Stimulated activated CD4-positive, alpha-beta T cell treated with anti-CD3 and anti-CD28 coated beads, Interleukin-1b, Interleukin-23, amount 100 ng/mL, for 1 hour (primary cell): ENCODE measurements at places on chromosomes 16 and 17.

GRCh38 chr16:49462362-49462988 is 88.9 kb downstream of the C16orf78 start:
- DNase-seq, result no peak

DNA sequence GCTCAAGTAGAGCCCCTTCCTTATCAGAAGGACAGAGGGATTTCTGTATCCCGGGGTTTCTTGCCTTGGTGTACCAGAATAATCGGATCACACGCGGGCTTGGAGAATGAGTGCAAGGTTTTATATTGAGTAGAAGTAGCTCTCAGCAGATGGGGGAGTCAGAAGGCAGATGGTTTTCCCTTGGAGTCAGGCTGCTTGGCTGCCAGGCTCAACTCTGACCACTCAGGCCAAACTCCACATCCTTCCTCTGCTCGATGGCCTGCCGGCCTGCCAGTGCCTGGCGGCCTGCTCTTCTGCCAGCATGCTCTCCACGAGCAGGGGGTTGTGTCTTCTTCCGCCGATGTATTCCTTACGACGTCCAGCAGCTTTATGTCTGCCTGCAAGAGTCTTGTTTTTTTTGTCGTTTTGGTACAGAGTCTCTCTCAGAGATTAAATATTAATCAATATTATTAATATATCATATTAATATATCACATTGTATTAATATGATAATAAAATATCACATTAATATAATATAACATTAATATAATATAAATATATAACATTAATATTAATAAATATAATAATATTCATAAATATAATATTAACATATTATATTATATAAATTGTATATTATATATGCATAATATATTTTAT is 229.2 kb upstream of the WSCD1 start:
- no peak for DNase-seq

DNA sequence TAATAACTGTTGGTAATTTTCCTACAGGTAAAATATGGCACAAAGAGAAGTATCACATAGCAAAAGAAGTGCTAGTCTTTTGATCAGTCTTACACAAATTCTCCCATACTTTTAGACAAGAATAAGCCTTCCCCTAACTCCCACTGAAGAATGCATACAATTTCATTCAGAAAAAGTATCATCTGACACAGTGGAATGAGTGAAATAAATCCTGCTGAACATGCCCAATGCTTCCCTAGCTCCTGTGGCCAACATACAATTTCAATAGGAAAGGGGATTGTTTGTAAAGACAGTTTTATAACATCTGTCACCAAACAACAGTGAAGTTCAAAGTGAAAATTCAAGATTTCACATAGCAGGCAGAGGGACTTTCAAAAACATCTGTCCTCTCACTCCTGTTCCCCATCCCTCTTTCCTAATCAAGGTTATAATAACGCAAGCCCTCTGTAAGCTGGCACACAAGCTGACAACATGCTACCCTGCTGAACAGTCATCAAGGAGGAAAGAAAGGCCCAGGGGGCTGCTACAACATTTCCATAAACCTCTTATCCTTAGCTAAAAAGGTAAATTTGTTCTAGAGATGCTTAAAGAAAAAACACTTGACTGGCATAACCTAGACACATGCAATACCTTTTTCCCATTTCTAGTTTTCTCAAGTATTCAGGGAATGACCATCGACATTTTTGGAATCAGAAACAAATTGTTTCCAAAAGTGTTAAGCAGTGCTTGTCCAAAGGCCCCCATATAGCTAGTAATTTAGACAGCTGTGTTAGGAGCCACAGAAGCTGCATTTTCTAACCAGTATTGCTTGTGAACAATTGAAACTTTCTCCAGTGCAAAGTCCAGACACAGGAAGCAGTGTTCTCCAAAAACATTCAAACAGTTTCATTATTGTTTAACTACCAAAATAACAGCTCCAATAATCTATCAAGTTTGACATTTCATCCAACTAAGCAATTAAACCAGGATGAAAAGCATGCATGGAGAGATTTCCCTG is 11.5 kb upstream of the RFFL start:
- no peak for DNase-seq

DNA sequence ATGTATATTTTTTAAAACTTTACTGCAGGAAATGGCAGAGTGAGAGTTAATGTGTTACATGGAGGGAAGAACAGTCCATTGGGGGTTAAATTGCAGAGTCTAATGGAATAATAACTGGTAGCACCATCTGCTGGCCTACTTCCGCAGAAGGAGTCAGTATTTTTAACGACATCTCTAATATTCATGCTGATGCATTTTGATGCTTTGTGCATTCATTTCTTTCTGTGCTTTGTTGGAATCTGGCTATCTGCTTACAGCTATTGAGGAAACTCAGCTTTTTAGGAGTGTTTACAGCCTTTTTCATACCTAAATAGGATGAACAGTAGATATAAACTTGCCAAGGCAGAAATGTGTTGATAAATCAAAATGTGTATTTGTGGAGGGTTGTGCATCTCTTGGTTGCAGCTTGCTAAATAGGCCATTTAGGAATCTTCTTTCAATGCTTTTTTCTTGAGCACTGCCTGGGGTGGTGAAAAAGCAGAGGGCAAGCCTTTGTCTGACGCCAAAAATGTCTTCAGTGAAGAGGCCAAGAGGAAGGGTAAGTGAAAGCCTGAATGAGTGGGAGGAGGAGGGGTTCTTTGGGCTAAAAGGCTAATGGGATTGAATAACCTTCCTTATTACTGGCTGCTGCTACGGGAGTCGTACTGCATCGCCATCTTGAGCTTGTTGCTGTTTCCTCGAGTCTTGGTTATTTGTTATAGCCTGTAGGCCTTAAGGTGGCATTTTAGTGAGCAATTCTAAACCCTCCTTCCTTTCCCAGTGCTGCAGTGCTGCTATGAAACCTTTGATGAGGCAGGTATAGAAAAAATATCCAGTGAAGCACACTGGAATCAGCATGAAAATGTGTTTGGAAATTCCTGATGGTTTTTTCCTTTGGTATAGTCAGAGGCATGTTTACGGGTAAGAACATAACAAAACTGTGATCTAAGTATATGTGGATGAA is 153.3 kb downstream of the CHD9 start:
- no peak for DNase-seq

DNA sequence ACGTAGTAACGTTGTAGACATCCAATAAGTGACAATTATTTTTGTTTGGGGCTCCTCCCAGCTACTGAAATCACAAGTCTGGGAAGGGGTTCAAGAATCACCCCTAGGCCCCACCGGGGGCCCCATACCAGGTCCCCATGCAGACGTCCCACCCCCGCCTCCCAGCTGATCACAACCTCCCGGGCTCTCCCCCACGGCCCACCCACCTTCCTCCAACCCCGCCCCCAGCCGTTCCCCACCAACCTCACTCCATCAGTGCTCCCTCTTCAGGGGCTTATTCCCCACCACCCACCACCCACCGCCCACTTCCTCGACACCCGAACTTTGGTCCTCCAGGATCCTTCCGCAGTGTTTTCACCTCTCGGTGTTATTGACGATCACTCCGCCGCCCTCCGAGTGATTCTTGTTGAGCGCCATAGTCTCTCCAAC is 240 bp downstream of the WBP2 start:
- peak; percentile 39 for DNase-seq
